Stimulated activated CD8-positive, alpha-beta memory T cell treated with anti-CD3 and anti-CD28 coated beads, Interleukin-12 subunit alpha, Interleukin-12 subunit beta, amount 100 ng/mL, for 1 hour (primary cell): ENCODE measurements at places on chromosomes 2 and 18.

DNA sequence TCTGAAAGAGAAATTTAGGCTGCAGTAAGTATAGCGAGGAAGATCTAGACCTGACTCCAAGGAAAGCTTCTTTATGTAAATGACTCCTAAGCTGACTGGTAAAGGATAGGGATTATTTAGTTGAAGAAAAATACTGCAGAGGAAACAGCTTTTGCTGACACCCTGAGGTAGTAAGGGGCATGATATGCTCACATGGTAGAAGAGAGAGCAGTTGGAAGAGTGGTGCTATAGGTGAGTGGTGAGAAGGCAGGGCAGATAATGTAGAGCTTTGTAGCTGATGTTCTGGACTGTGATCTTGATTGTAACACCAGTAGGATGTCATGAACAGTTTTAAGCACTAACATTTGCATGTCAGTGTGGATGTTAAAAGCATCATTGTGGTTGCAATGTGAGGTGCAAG, 639.1 kb upstream of the SLC39A10 start:
- DNase-seq = no peak

GRCh38 chr2:168053676-168054075, 193.7 kb downstream of the STK39 start:
- no peak for DNase-seq

- no peak for DNase-seq
Observed at GRCh38 chr2:217691920-217692666, 310.7 kb downstream of the TNS1 start.

DNA sequence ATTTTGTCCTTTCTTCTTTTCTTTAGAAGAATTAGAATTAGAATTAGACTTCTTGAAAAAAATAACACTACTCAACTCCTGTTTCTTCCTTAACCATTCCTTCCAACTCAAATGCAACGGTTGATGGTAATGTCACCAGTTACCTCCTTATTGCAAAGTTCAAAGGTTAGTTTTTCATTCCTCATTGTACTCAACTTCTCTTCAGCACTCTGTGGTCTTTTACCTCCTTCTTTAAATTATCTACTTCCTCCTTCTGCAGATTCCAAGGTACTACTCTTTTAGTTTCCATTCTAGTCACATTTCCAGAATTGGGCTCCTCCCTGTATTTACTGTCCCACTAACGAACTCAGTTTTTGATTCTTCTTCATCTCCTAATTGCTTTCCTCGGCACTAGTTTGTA, 700.7 kb downstream of the SATB2 start:
- no peak for DNase-seq

DNA sequence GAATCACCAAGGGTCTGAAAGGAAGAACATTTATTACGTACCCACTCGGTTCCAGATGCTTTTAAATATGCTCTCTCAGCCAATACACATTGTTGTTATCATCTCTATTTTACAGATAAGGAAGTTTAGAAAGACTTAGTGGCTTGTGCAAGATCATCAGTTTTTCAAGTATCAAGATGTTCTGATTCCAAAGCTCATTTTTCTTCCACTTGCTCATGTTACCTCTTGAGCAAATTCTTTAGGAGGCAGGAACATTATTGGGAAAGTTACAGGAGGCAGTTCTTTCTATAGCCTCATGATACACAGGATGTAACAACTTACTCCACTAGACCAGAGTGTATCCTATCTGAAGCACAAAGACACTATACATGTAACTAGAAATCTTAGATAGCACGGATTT, 65.0 kb upstream of the MMADHC start:
- DNase-seq = no peak

DNA sequence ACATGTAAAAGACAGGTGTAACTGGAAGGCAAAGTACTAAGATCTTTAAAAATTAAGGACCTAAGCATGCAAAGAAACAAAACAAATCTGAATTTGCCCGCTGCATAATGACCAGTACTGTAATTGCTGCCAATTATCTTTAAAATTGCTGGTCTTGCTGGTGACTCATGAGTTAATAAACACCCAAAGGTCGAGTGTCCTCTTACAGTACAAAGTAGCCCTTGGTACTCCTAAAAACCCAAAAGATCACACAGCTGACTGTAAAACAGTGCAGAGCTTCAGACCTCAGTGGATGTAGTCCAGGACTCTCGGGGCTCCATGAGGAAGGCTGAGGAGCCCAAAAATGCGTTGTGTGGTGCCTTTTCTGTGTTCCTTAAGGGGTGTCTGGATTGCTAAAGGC, 308.7 kb downstream of the CNTNAP5 start:
- no peak for DNase-seq

- DNase-seq = no peak
Observed at GRCh38 chr18:46402945-46403344, 254.1 kb downstream of the LOXHD1 start.

- no peak for DNase-seq
Observed at GRCh38 chr2:38120829-38121228, 44.9 kb upstream of the CYP1B1 start.

GRCh38 chr2:23381084-23381483, 3.9 kb upstream of the KLHL29 start:
- no peak for DNase-seq

DNA sequence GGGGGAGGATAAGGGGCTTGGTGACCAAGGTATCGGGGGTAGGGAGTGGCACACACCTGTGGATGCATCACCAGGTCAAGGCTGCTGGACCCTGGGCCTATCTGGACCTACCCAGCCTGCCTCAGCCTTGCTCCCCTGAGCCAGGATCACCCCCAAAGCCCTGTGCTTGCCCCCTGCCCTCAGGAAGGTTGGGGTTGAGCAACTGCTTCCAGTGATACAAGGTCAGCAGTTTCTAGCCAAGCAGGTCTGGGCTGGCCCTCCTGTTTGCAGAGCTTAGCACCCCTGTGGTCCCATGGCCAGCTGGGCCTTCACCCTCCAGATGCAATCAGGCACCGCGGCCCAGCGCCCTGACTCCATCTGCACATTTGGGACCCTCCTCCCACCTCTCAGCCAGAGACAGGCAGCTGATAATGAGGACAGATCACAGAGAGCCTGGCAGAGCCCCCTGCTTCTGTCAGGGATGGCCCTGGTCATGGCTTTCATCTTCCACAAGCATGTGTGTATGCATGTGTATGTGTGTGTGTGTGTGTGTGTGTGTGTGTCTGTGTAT, 154.6 kb downstream of the TFCP2L1 start:
- DNase-seq = no peak

- DNase-seq = no peak
Observed at GRCh38 chr2:218022851-218023530, 20.2 kb upstream of the TNS1 start.

- DNase-seq = no peak
Observed at GRCh38 chr2:130288467-130289403, 54.0 kb upstream of the IMP4 start.

DNA sequence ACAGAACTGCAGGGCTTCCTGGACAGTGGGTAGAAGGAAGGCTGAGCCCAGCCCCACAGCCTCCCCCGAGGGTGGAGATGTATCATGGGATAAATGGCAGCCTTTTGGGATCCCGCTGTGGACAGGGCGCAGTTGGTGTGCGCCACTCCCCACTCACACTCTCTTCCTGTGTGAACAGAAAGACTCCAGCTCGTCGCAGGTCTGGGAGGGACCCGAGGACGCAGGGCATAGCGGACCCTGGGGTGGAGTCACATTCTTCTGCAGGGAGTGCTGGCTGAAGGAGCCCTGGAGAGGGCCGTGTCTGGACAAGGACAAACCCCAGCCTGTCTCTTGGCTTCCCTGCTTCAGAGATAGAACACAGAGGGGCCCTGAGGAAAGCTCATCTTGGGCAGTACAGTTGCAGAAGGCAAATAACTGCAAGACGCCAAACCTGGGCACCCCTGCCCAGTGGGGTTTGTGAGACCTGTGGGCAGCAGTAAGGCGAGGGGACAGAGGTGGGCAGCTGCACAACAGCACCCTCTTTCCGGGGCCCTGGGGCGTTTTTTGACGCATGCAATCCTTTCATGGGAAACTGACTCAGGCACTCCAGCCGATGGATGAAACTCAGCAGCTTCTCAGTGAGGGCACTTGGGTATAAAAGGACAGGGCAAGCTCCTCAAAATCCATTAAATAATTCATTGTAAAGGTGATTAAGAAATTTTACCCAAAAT, 101.9 kb downstream of the USP40 start:
- DNase-seq = no peak

- no peak for DNase-seq
Observed at GRCh38 chr2:25960920-25961319, 21.4 kb downstream of the KIF3C start.

GRCh38 chr2:205386109-205386508, 296.2 kb upstream of the NRP2 start:
- no peak for DNase-seq

DNA sequence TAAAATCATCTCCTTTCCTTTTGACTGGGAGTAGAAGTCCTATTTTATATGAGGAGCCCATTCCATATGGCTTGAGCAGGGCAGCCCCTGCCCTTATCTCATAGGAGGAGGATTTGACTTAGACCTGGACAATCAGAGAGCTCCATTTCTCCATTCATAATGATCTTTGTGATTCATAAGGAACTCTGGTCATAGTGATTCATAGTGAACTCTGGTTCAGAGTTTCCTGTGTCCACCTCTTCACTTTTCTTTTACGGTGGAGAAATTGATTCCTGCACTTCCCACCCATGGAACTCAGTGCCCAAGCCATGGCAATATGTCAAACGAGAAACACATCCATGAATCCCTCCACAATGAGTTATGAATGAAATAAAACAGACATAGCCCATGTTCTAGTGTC, 12.8 kb upstream of the MYO3B start:
- DNase-seq = no peak

DNA sequence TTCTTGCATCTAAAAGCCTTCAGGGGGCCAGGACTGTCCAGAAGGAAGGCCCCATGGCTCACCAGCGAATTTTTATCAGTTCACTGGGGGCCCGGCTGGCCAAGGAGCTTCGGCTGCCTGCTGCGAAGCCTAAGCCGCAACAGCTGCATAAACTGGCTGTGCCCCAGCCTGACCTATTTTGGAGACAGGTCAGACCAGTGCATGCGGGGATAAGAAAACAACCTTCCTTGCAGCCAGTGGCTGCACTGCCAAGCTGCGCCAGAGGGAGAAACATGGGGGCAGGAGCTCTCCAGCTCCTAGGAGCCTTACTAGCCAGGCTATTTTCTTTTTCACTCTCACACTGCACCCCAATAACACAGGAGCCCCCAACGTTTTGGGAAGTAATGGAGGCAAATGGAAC, 15.2 kb downstream of the PAX3 start:
- no peak for DNase-seq

- DNase-seq = no peak
Observed at GRCh38 chr18:9494778-9495331, 19.5 kb downstream of the RALBP1 start.

- DNase-seq = no peak
Observed at GRCh38 chr2:50661682-50662081, 370.2 kb downstream of the NRXN1 start.

DNA sequence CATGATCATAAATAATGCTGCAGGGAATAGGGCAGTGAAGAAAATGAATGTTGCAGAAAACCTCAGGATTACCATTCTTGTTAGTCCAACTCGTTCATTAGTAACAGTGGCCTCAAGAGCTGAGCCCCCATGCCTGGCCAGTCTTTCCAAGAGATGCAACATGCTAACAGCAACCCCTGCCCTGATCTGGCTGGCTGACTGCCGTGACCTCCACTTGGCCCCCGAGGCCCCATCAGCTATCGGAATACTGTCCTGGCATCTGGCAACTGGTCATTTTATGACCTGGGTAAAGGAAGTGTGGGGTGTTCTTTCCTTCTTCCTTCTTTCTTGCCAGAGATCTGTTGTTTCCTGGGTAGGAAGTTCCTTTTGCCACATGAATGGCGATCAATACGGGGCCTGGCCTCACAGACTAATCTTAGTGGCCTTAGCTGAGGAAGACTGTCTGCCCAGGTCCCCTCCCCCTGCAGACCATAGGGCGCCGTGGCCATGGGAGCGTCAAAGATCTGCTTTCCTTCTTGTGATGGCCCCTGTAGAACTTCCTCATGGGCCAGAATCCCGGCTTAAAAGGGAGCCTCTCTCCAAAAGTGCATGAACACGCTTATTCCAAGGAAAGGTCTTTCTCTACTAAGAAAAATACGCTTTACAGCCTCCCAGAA, 10.6 kb upstream of the TRABD2A start:
- no peak for DNase-seq

DNA sequence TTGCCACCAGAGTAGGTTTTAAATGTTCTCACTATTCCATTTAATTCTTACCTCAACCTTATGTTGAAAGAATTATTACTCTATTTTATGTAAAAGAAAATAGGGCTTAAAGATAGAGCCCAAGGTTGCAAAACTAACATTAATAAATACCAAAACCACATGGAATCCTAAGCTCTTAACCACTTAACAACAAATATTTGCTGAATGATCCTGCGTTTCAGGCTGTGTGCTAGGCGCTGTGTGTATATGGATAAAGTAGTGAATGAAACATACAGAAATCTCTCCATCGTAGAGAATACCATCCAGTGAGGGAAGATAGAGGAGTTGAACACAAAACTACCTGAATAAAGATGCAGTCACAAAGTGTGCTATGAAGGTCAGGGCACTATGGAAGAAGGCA, 485.1 kb downstream of the THSD7B start:
- no peak for DNase-seq

DNA sequence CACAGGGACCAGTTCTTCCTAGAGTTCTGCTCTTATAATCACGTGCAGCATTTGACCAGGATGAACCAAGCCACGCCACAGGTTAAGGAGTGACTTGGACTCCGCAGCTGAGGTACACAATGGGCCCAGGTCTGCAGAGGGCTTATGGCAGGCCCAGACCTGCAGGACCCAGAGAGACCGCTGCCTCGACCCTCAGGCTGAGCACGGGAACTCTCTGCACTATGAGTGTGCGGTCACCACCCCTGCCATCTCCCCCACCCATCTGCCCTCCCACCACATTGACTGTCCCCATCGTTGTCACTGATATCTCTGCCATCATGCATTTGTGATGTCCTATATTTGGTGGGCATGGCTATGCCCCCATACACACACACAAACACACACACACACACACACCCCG, 45.7 kb upstream of the HPCAL1 start:
- no peak for DNase-seq

GRCh38 chr2:157809212-157809611, 66.9 kb downstream of the ACVR1 start:
- no peak for DNase-seq

- no peak for DNase-seq
Observed at GRCh38 chr2:168396131-168396530, 59.9 kb upstream of the CERS6 start.

DNA sequence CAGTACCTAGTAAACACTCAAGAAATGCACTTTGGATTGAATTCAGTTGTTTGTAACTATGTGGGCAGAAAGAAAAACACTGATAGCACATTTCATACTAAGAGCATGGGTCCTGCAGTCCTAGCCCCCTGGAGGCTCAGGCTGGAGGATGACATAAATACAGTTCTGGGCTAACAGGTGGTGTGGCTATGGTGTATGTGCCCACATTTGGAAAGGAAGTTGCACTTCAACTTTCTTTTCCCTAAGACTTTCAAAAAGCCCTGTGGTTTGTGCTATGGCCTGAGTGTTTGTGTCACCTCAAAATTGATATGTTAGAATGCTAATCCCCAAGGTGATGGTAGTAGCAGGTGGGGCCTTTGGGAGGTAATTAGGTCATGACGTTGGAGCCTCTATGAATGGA, 218.2 kb downstream of the CDCA7 start:
- DNase-seq = no peak
